ENCODE measurements at places on chromosomes 7 and 10.
A peak's percentile ranks its signal among the peaks of the same experiment; 100 is the strongest.

DNA sequence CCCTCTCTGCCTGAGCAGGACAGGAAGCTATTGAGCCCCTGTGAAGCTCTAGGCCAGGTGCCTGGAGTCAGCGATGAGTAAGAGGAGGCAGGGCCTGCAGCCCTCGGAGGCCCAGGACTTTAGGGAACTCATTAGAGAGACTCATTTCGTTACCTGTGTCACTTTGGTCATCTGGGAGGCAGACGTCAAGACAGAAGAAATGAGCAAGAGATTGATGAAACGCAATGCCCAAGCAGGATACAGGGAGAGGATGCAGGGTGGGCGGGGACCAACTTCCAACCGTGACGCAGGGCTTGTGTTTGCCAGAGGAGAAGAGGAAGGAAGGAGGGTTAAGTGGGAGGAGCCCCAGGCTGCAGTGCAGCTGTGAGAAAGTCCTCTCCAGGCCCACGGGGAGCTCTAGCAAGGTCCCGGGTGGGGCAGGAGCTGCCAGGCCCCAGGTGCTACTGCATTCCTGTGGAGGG, 26.4 kb upstream of the GNA12 start:
- no peak for DNase-seq

GRCh38 chr10:57320416-57320815, 947.3 kb downstream of the IPMK start:
- no peak for DNase-seq

DNA sequence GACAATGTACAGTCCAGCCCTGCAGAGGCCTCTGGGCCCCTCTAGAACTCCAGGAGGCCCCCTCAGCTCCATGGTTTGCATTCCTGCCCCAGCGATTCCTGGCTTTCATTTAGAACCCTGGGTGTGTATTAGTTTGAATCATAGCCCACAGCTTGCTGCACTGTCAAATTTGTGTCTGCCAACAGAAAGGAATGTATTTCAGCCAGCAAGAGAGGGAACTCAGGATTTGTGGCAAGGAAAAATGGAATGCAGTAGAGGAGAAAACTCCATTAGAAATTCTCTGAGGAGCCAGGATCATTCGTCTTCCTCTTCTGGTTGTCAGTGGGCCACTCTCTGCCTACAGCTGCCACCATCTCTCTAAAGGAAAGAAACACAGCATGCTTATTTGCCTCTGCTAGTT, 27.9 kb upstream of the WDR11 start:
- DNase-seq, result no peak

DNA sequence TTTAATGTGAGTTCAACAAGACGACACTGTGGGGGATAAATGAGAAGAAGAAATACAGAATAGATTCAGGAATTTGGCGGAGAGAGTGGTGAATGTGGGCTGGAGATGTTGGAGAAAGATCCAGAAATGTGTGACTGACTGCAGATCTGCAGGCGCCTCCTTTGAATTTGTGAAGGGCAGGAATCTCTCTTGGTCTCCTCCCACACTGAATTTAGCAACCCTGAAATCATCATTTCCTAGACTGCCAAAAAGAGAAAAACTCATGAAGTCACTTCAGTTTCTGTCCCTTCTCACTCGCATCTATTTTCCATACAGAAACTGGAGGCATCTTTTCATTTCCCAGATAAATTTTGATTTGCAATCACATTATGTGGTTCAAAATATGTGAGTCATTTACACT, 128.7 kb downstream of the GNAI1 start:
- no peak for DNase-seq

DNA sequence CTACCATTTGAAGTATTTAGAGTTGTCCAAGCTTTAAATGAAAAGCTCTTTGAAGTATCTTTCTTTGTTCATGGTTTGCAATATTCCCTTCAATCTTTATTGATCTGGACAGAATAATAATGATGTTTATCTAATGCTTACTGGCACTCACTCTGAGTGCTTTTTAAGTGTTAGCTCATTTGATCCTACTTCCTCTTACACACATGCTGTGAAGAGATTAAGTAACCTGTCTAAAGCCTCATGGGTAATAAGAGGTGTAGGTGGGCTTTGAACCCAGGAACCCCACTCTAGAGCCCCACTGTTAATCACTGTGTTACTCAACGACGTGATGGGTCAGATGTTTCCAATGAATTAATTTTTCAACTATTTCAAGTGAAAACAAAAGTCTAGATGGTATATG, 31.1 kb upstream of the ADD3 start:
- no peak for DNase-seq

DNA sequence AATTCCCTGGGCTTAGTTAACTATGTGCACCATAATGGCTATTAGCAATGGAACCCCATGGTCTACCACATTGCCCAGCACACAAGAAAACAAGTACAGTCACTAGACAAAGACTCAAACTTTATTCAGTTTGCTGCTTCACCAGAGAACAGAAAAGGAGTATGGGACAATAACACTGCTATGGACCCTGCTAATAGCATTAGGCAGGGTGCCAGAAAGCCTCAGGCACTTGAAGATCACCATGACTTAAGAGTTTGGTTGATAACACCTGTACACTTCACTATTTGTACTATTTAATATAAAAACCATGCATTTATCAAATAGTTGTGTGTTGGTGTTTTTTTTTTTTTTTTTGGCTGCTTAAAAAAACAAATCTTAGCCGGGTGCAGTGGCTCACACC, 159.6 kb downstream of the KMT2E start:
- DNase-seq, result no peak

- DNase-seq, result no peak
Measured at GRCh38 chr7:42729053-42729765, 182.7 kb downstream of the C7orf25 start.

GRCh38 chr10:29748109-29748650, 113.4 kb upstream of the SVIL start:
- DNase-seq, result no peak

DNA sequence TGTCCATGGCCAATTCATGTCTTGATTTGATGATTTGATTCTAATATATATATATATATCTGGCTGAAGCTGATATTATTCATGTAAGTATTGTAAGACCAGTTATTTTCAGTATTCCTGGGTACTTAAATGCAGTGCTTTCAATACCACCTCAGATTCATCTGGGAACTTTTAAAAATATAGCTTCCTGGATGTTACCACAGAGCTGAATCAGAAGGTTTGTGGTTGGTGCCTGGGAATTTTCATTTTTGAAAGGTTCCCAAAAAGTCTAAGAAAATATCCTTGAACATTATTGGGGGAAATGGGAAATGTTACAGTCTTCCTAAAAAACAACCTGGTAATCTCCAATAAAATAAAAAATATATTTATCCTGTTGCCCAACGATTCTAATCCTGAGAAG, 10.7 kb upstream of the PPP3CB start:
- no peak for DNase-seq

DNA sequence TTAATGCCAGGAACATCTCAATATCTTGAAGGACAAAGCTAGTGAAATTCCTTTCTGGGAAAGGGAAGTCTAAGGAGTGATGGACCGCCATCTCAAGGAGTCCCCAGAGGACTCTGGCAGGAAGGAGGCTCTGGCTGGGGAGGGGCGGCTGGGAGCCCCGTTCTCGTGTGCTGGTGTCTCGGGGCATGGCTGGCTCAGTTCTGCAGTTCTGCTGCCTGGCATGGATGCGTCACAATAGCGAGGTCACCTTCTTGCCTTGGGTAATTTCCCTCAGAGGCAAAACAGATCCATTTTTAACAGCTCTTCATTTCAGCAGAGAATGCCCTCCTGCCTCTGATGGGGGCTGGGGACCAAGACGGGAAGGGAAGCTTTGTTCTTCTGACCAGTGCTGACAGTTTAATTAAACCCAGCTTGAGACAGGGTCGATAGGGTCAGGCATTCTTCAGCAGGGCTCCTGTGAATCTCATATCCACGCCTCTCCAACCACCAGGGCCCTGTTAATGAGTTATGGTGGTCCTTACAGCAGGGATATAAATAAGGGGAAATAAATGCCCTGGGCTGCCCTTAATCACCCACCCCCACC, 35.7 kb downstream of the SLIT1 start:
- DNase-seq, result no peak

DNA sequence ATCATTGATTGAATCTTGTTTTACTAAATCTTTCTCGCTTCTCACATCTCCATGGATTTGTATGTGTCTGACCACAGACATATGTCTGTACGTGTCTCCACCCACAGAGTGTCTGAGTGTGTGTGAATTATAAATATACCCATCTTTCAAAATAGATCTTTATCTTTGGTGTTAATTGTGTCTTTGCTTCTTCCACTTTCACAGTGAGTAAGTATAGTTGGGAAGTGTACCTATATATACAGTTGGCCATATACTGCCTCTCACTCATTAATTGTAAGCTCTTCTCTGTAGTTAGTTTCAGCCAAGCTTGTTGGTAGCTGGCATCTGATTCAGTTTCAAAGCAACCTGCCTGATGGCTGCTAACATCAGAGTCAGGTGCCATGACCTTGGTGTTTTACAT, 18.4 kb downstream of the EEPD1 start:
- DNase-seq, result no peak

DNA sequence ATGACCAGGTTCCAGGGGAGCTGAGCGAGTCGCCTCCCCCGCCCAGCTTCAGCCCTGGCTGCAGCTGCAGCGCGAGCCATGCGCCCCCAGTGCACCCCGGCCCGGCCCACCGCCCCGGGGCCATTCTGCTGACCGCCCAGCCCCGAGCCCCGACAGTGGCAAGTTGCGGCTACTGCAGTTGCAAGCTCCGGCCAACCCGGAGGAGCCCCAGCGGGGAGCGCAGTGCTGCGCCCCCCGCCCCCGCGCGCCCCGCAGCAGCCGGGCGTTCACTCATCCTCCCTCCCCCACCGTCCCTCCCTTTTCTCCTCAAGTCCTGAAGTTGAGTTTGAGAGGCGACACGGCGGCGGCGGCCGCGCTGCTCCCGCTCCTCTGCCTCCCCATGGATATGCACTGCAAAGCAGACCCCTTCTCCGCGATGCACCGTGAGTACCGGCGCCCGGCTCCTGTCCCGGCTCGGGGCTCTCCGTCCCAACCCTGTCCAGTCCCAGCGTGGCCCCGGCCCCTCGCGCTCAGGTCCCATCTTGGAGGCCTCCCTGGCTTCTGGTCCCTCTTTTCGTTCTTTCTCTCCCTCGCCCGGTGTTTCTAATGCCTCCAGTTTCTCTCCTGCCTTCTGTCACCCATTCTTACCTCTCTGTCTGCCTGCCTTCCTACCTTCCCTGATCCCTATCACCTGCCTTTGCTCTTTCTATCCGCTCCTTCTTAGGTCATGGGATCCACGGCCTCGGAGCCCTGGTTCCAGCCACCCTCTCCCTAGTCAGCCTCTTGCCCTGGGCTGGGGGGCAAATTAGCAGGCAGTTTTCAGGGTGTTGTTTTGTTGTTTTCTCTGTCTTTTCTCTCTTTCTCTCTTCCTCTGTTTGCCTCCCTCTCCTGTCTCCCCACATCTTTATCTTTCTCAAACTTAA, 751 bp downstream of the PAX2 start:
- DNase-seq, result no peak

DNA sequence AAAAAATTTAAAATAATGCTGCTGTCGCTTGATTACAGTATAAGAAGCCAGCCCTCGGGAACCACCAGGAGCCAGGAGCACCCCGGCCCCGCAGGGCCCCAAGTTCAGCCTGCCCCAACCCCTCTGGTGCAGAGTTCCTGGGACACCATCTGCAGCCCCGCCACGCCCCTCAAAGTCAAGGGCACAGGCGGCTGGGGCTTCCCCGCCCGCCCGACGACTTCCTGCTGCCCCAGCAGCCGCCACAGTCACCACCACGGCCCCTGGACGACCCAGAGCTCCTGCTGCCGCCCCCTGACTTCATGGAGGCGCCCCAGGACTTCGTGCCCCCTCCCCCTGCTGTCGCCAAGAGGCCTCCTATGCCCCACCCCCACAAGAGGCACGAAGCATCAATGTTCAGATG, 103.6 kb upstream of the PDSS1 start:
- no peak for DNase-seq

DNA sequence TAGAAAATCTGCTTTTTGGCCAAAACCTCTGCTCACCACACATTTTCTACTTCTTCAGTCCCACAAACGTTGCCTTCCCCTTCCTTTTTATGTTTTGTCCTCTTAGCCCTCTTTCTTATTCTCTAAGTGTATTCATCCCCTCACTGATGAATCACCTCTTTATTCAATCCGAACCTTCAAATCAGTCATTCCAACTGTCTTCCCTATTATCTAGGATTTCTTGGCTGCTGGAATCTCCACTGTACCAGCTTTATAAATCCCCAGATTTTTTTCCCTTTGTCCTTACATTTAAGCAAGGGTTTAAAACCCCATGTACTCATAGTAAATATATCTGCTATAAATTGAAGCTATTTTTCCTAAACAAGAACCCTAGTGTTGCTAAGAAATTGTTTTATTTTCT, 176.9 kb downstream of the SEMA3A start:
- no peak for DNase-seq

DNA sequence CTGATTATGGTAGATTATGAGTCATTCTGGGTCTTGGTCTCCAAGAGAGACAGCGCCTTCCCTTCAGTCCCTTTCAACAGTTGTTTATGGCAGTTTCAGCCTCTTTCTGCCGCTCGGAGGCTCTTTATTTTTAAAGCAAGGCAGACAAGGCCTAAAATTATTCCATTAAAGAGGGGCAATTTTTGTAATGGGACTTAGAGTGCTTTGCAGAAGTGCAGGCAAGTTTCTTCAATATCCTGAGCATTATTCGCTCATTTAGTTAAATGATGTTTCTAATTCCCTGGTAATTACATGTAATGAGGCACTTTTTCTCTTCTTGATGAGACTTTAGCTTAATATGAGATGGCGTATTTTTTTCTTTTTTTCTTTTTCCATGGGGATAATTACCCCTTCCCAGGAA, 33.6 kb downstream of the BUB3 start:
- no peak for DNase-seq

DNA sequence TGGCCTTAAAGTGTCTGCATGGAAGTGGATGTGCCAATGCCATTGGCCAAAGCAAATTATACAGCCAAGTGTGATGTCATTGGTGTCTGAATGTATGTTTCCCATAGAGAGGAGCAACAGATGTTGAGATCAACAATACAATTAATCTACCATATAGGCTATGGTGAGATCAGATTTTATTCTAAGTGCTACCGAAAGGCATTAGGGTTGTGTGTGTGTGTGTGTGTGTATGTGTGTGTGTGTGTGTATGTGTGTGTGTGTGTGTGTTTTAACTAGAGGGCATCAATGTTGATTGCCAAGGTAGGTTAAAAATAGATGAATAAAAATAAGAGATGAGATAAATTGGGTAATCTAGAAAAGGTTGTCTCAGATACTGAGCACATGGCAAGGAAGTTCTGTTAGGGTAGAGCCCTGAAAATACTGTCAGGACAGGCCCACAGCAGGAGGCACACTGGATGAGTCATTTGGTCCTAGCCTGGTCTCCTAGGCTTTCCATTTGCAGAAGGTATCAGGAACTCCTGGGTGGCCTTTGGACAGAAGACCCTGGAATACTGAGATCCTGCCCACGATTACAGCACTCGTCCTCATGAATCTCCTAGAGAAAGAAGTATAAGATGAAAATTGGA, 446.0 kb upstream of the PODXL start:
- no peak for DNase-seq

DNA sequence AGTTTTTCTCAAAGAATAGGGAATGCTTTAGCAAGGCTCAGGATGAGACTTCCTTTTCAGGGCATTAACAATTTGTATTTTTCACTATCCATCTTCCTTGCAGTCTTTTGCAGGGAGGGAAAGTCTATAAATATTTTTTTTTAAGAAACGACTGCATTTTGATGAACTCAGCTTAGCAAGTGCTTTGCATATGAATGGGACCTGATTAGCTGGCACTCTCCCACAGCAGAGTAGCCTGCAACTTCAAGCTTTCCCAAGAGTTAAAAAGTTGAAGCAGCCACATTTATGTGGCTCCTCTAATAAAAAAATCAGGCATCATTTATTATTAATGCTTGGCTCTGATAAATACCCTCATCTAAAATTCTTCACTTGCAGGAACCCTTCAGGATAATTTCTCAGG, 134.0 kb downstream of the GRID1 start:
- no peak for DNase-seq

GRCh38 chr10:12766223-12766622, 235.3 kb downstream of the CCDC3 start:
- peak; percentile 48 for DNase-seq
